ENCODE measurements at places on chromosomes 13 and 19.
A peak's percentile ranks its signal among the peaks of the same experiment; 100 is the strongest.

GRCh38 chr13:95237310-95237870 lies 63.9 kb downstream of the ABCC4 start:
- DNase-seq, result no peak

DNA sequence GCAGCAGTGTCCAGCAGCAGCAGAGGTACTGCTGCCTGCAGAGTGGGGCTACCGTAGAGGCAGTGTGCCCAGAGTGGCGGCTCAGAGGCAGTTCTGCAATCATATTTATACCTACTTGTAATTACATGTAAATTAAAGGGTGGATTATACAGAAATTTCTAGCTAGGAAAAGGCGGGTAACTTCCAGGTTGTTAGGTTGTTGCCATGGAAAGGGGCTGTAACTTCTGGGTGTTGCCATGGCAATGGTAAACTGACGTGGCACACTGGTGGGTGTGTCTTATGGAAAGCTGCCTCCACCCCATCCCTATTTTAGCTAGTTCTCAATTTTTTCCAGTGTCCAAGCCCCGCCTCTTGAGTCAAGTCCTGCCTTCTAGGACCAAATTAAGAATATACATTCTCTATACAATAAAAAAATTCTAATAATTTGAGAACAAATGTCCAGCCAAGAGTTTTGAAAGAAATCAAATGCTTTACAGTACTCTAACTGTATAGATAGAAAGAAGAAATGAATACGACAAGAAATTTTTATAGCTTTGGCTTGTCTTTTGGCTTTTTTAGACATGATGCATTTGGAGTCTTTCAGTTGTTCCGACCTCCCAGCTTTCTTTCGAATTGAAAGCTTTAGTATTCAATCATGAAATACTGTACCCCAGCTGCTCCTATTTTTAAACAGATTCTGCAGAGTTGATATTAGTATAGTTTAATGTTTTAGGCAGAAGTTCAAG lies 816.6 kb downstream of the DIAPH3 start:
- DNase-seq, result no peak

DNA sequence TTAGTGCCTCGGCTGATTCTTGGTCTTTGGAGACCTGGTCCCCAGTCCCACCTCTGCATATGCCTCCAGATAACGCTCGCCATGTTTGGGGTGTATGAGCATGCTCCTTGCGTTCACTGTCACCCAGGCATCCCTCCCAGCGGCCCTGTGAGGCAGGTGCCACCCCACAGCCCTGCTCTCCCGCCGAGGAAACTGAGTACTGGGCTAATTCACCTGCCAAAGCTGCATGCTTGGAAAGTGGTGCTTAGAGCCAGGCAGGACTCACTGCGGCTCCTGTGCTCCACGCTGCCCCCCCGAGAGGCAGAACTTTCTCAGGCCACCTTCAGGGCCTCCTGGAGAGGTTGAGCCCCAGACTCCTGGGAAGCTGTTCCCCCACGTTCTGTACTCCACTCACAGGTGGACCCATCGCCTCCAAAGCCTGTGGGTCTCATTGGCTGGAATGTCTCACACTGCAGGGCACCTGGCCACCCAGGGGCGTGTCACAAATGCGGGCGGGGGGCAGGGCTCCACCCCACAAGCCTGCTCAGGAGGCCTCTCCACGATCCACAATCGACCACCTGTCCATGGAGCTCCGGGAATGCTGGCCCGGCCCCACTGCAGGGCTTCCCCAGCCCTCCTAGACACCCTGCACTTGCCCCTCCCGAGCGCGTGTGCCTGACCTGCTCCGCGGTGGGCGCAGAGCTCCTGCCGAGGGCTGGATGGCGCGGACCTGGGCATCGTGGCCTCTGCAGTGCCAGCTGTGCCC lies 64.6 kb downstream of the ATP11A start:
- no peak for DNase-seq

- DNase-seq, result no peak
Measured at GRCh38 chr13:95245071-95245470, 56.2 kb downstream of the ABCC4 start.

GRCh38 chr13:29543230-29544215 lies 52.0 kb downstream of the SLC7A1 start:
- no peak for DNase-seq

GRCh38 chr13:51635137-51635878 lies 51.0 kb downstream of the WDFY2 start:
- peak; percentile 34 for DNase-seq
